ENCODE measurements at places on chromosomes 4 and X.

DNA sequence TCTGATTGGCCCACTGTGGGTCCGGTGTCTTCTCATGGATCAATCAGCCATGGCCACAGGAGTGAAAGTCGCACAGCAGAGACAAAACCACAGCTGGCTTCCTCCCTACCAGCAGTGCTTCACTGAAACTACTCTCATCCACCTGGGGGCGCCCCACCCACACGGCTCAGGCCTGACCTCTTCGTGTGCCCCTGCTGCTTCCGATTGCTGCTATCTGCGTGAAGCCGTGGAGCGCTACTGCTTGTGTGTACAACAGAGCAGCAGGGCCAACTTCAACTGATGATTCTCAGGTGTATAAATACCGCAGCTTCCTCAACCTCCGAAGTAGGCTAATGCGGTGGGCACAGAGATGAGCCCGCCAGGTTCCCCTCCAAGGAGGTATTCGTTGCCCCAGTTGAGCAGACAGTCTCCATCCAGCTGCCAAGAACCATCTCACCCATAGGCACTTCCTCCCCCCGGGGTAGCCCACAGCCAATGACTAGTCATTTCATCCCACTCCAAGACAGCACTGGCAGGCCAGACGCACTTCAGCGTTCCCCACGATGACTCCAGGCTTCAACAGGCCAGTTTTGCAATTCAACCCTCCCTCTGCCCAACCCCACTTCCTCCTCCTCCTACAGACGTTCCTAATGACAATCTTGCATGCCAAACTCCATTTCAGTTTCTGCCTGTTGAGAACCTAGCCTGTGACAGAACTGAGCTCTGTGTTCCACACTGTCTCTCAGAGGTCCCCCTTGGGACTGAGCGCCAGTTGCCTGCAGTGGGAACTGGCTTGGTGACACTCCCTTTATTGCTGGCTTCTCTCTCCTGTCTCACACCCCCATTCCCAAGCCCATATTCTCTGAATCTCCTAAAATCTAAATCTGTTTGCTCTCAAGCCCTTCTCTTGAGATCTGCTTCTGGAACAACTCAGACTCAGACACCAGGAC, 41.3 kb upstream of the ATP6AP2 start:
- peak; percentile 23 for DNase-seq

GRCh38 chr4:175882891-175883290, 70.8 kb upstream of the GPM6A start:
- DNase-seq: no peak

- peak; percentile 69 for DNase-seq
Measured at GRCh38 chr4:101018836-101019235, 328.5 kb downstream of the PPP3CA start.

DNA sequence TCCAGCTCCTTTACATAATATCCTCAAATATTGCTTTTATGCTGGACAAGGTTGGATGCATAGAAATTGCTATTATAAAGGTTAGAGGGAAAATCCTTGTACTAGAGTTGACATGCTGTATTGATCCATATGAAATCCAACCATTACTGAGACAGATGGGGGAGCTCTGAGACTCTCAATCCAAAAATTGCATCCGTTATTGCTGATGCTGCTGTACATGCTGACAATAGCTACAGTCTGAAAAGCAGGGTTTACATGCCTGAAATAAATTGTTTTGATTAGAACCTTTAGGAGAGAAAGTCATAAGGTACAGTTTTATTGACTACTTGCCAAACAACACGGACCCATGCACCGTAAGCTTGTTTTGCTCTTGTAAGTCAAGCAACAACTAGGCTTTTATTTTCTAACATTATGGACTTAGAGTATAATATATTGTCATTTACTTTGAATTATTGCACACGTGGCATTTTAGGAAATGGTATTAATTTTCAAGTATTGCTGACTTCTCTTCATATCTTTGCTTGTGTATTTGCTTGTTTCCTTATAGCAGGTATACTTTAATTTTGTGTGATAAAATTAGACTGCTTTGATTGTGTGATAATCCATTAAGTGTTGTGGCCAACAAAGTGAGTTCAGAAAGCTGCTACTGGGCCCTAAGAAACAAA, 1365.2 kb downstream of the STIM2 start:
- no peak for DNase-seq

DNA sequence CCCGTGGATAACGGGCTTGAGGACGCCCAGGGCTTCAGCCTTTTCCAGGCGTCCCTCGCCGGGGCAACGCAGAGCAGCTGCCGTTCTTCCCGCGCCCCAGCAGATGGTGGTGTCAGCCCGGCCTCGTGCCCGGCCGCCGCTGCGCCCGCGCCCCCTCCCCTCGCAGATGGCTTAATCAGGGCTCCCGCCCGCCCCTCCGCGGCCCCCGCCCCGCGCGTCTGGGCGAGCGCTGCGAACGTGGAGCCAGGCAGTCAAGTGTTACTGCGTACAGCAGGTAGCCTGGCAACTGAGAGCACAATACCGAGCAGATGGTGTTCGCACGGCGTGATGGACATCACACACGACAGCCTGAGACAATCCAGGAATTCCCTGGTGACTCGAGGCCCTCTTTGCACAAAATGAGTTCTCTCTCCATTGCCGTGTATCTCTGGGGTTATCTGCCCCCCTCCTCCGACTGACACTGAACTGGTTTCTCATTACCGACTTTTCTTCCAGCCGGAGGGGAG, 69.3 kb downstream of the MGST2 start:
- no peak for DNase-seq

DNA sequence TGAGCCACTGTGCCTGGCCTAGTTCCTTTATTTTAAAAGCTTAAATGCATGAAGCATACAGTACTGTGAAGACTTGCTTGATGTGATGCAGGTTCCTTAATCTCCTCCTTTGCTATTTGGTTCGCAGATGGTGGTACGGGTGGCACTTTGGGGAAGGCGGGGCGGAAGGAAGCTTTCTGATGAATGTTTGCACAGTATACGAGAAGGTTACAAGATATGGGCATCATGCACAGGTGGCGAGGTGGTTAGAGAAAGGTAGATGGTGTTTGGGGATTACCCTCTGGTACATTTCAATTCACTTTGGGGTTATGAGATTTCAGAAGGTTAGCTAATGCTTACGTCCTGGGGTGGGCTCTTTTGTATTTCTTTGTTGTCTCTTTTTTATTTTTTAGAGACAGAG, 17.2 kb downstream of the RHOH start:
- no peak for DNase-seq

DNA sequence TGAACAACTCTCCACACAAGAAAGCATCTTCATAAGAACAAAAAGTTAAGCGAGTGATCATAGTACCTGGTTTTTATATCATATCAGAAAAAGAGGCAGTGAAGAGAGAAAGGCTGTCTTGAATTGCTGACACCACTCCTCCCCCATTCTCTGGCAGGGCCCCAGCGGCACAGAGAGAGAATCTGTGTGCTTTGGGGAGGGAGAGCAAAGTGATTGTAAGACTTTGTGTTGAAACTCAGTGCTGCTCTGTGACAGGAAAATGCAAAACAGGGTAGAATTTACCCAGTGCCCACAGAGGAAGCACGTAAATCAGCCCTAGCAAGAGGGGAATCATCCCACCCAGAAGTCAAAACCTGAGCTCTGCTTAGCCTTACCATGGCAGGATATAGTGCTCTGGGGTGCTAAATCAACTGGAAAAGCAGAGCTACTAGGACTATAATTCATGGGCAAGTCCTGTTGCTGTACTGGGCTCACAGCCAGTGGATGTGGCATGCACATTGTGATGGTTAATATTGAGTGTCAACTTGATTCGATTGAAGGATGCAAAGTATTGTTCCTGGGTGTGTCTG, 174.6 kb downstream of the PRR32 start:
- no peak for DNase-seq

GRCh38 chrX:79412972-79413371, 45.8 kb upstream of the ITM2A start:
- no peak for DNase-seq

- no peak for DNase-seq
Measured at GRCh38 chr4:116092961-116093360, 979.5 kb upstream of the NDST4 start.

- no peak for DNase-seq
Measured at GRCh38 chr4:47465004-47465403, 1.5 kb upstream of the COMMD8 start.

- no peak for DNase-seq
Measured at GRCh38 chrX:53476371-53476770, 42.2 kb upstream of the HSD17B10 start.

- DNase-seq: no peak
Measured at GRCh38 chr4:76441881-76442280, 6.9 kb downstream of the SHROOM3 start.

GRCh38 chrX:70454441-70455365, 10.1 kb downstream of the DLG3 start:
- DNase-seq: no peak

- no peak for DNase-seq
Measured at GRCh38 chr4:1572964-1573720, 111.0 kb downstream of the FAM53A start.

DNA sequence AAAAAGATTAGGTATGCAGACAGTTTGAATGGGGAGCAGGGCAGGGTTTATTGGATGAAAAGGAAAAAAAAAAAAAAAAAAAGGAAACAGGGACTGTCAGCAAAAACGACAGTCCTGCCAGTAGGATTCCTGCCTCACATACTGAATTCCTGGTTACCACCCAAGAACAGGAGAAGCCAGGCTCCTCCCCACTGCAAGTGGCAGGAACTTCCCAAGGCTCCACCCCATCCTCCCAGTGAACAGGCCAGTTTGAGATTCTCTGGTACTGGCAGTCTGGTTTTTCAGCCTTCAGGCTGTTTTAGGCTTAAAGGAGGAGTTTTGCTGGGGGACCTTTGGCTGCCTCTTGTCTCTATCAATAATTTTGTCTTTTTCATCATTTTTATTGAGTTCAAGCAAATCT, 360.0 kb upstream of the CXorf51A start:
- DNase-seq: no peak

DNA sequence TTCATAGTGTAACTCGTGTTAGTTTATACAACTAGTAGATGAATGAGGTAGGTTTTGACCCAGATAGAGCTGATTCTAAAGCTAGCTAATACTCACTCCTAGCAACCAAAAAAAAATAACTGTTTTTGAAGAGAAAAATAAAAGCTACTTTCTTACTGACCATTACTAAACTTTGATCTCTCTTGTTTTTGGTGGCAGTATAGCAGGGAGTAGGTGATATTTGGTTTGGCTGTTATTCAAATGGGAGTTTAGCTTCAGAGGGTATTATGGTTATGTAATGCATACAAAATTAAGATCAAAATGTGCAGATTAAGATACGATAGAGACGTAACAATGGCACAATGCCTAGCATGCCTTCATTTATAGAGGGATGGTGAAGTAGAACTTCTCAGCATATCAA, 1104.5 kb downstream of the PCDH19 start:
- DNase-seq: no peak

GRCh38 chrX:41110801-41111625, 25.8 kb downstream of the USP9X start:
- no peak for DNase-seq

GRCh38 chr4:88064410-88064809, 57.0 kb downstream of the PKD2 start:
- no peak for DNase-seq

DNA sequence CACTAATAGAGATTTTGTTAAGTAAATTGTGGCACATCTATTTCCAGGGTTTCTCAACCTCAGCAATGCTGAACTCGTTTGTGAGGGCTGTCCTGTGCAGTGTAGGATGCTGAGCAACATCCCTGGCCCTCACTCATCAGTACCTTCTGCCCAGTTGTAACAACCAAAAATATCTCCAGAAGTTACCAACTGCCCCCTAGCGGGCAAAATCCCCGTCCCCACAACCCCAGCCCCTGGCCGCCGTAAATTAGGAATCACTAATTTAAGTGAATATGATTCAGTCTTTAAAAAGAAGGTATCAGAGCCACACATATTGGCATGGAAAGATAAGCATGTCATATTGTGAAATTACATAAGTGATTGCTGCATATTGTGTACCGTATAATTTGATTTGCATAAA, 123.4 kb downstream of the ASB9 start:
- no peak for DNase-seq

GRCh38 chr4:75997081-75997480, 6.3 kb upstream of the SDAD1 start:
- DNase-seq: no peak

DNA sequence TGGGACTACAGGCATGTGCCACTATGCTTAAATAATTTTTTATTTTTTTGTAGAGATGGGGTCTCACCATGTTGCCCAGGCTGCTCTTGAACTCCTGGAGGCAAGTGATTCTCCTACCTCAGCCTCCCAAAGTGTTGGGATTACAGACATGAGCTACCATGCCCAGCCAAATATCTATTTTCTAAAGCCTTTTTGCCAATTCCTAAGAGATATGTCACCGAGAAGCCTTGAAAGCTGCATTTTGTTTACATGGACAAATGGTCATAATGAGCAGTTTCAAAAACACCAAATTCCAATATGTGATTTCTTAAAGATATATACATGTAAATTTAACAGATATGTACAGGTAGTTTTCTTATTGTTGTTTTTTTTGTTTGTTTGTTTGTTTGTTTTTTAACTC, 33.0 kb upstream of the PGRMC2 start:
- DNase-seq: no peak

DNA sequence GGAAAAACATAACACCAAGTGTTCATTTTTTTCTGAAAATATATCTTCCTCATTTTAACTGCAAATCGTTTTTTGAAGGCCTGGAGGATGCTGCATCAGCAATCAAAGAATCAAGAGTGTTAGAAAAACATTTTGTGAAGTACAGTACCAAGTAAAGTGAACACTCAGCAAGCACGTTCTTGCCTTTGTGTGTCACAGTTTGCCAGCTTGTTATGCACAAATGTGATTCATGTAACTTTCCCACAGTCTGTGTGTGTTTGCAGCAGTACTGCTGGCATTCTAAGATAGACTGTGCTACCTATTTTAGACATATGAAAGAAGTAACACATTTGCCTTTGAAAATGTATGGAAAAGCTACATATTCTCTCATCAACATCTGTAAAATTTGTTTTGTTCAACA, 1617.7 kb downstream of the RPA4 start:
- DNase-seq: no peak

- DNase-seq: no peak
Measured at GRCh38 chr4:55253948-55254593, 92.0 kb upstream of the SRD5A3 start.

DNA sequence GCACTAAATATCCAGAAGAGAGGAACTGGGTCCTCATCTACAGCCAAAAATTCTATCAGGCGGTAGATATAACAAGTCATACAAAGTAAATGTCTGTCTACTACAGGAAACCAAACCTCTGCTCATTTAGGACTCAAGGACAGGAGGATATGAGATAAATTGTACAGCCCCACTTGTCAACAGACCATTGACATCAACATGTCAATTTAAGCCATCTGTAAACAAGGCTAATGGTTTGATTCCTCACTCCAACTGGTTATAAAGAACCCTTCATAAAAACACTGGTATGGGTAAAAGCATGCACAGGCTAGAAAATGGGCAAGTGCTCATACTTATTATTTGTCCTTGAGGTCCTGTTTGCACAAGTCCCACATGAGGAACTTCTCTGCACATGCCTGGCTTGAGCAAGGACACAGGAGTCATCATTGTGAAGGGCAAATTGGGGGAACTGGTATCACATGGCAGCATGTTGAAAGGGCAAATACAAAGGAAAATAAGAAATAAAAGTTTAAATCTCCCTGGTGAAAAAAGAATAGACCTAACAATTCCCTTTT, 13.2 kb downstream of the RTL8B start:
- DNase-seq: no peak

GRCh38 chr4:7850489-7850888, 89.2 kb downstream of the AFAP1 start:
- DNase-seq: no peak

- no peak for DNase-seq
Measured at GRCh38 chrX:106899276-106899675, 3.9 kb downstream of the RIPPLY1 start.

Measured in SIG-M5 (cell line).